ENCODE measurements at places on chromosomes 2 and 18.

DNA sequence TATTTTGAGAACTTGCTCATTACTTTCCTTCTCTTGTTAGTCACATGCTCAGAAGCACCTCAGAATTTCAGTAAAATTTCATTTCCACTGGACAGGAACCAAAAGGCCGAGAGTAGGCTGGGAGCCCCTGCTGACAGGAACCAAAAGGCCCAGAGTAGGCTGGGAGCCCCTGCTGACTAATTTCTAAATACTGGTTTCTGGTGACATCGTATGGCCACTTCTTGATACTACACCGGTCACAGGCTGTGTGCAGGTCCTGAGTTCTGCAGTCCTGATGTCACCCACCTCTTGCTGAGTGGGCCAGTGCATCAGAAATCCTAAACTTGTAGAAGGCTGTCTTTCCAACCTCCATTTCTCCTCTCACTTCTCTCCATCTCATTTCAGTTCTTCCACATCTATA lies 17.7 kb upstream of the EN1 start:
- peak; percentile 51 for DNase-seq

- no peak for DNase-seq
These were observed 874.1 kb upstream of the LRATD1 start for GRCh38 chr2:13758412-13758811.

- DNase-seq, result no peak
These were observed 32.1 kb downstream of the CRYGD start for GRCh38 chr2:208092093-208092832.

DNA sequence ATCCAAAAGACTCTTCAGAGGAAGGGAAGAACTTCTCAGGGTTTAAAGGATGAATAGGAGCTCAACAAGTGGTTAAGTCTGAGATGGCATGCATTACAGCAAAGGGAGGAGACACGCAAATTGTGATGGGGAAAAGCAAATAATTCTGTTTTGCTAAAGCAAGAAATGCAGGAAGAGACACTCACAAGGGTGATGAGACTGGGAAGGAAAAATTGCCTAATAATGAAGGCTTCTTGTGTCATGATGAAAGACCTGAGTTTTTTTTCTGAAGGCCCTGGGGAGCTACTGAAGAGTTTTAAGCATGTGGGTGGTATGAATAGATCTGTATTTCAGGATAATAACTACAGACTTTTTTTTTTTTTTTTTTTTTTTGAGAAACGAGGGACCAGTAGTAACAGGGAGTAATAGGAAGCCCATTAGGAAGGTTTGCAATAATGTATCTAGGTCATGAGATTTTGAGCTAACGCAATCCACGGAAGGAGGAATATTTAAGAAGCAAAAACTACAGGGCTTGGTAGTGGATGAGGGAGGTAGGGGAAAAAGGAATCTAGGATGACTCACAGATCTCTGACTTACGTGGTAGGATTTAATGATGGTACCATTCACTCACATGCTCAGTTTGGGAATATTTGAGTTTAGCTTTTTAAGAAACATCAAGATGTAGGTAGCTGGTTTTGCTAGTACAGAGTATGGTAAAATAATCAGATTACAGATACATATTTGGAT lies 16.0 kb upstream of the SERPINB3 start:
- DNase-seq, result no peak

GRCh38 chr2:128646091-128646490 lies 327.4 kb upstream of the HS6ST1 start:
- no peak for DNase-seq

DNA sequence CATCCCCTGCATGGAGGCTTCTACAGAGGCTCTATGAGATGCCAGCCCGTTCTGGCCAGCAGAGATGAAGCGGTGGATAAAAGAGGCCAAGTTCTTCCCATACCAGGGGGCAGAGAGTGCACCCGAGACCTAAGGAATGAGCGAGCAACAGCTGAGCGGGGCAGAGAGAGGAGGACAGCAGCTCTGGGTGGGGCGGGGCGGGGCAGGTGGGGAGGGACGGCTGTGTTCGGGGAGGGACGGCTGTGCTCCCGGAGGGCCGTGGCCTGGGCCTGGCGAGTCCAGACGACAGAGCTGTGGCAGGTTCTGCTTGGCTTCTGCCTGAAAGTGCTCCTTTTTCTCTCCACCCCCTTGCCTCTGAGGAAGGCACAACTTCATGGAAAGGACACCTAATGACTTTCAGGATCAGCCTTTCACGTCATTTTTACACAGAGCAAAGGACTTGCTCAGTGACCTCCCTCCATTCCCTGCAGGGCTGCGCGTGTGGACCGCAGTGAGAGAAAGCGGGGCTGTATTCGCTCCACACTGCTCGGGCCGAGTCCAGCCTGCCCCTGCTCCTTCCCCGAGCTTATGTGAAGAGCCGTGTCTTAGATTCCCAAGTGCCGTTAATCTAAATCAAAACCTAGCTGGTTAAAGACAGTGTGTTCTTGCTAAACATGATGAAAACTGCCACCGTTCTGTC lies 232.9 kb downstream of the HDAC4 start:
- no peak for DNase-seq

GRCh38 chr2:63589148-63589958 lies 590 bp downstream of the MDH1 start:
- DNase-seq, result peak; percentile 25

DNA sequence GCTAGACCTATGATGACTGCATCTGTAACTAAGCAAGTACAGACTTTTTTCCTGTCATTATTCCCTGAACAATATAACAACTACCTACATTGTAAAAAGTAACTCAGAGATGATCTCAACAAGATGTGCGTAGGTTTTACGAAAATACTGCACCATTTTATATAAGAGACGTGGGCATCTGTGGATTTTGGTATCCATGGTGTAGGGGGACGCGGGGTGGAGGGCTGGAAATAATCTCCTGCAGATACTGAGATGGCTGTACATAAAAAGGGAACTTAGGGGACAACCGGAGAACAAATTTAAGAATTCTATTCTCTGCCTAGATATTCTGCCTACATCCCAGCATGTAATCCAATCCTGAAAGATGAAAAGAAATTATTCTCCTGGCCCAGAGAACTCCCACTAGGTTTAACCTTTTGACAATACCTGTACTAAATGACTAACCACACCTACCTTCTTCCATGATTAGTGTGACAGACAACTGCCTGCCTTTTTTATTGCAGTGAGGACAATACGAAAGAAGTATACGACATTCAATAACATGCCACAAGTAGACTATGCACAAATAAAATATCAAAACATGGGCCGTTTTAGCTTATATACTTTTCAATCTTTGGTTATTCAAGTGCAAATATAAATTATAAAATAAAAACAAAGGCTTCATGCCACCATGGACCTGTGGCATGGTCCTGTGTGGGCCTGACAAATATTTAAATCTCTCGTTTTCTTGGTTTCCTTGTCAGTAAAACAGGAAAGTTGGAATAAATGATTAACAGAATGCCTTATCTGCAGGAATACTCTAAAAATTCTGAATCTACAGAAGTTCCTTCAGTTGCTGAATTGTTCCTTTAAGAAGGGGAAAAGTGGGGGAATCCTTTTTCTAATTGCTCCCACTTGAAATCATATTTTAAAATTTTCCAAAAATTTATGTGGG lies 46.3 kb downstream of the RTN4 start:
- no peak for DNase-seq

DNA sequence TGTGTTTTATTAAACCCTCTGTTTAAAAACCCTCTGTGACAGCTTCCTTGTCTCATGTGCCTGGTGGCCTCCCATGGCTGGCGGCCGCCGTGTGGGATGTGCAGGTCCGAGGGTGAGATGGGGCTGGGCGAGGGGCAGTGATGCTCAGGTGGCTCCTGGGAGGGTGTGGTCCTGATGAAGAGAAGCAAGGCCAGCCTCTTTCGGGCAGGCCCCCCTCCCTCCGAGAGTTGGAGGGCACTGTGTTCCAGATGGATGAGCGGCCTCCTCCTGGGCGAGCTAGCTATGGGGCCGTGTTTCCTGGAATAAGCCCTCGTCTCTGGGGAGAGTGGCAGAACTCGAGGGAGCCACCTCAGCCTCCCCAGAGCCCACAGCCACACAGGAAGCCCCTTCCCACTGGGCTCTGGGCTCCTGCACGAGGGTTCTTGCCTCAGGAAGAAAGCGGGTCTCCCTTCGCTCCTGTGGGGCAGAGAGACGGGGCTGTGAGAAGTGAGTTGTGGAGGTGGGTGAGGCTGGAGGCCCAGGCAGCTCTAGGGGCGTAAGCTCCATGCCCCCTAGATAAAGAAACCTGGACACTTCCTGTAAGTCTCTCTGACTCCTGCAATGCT lies 72.1 kb downstream of the ASB1 start:
- no peak for DNase-seq

DNA sequence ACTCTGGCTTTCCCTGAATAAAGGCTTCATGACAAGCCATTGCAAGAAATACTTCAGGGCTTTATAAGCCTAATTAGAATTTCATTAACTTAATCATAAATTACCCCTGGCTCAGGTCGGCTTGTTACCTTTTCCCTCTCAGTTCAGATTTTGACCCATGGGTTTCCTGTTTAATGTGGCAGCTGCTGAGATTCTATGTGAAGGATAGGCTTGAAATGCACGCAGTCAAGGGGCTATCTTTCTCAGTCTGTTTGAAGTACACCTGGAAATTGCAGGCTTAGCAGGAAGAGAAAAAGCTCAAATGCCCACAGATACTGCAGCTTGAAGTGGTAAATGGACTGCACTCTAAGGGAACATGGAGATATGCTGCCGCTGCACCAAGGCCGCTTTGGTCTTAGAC lies 49.4 kb downstream of the CAVIN2 start:
- DNase-seq, result no peak

DNA sequence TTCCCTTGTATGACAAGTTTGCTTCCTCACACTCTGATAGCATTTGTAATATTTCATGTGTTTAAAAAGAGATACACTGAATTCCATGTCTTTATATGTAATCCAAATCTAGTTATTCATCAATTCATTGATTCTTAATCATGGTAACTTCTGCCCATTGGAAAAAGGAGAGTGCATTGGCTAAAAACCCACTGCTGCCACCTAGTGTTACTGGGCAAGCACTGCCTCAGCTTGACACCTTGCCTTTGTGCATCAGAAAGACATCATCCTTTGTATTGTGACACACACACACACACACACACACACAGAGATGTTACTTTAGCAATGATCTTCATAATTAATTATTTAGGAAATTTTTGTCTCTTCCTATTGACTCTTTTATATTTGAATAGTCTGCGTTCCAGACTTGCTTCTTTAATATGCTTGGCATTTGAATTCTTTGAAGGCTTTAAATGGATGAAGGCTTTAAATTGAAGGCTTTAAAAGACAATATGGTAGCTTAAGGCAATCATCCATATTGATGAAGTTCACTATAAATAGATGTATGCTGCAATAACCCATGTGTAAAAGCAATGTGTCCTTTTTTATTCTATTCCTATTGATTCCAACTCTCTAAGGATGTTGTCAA lies 414.2 kb upstream of the CHST9 start:
- peak; percentile 59 for DNase-seq

- no peak for DNase-seq
These were observed 163.1 kb downstream of the GALNT14 start for GRCh38 chr2:30975156-30975555.

- DNase-seq, result peak; percentile 83
These were observed 23.1 kb downstream of the ST3GAL5 start for GRCh38 chr2:85865539-85866164.

GRCh38 chr2:41736105-41736567 lies 311.7 kb upstream of the PKDCC start:
- DNase-seq, result peak; percentile 1

DNA sequence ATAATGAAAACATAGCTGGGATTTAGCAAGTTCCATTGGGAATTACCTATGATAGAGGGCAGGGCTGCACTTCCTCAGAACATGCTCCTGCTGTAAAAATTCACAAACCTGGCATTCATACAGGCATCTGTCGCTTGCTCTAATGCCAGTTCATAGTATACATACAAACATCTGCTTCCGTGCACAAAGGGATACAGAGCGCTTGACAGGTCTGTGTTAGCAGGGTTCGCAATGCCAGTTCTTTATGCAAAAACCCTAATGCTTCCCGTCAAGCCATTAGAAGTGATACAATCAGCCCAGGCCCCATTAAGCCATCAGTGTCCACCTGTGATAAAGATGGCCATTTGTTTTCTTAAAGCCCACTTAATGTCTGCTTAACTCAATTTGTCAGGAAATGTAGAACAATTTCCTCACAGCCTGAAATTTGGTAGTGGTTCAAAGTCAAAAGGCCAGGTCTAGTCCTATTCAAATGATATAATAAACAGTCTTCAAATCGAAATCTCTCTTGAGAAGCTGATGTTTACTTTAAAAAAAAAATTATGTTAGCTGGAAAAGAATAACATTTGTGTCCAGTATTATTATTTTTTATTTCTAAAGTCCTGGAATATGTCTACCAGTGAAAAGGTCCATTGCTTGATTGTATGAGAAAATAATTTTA lies 556.3 kb downstream of the ARHGAP15 start:
- DNase-seq, result no peak

GRCh38 chr18:68435581-68435980 lies 279.3 kb downstream of the TMX3 start:
- DNase-seq, result no peak

- DNase-seq, result no peak
These were observed 142.6 kb downstream of the MEIS1 start for GRCh38 chr2:66577321-66578053.

DNA sequence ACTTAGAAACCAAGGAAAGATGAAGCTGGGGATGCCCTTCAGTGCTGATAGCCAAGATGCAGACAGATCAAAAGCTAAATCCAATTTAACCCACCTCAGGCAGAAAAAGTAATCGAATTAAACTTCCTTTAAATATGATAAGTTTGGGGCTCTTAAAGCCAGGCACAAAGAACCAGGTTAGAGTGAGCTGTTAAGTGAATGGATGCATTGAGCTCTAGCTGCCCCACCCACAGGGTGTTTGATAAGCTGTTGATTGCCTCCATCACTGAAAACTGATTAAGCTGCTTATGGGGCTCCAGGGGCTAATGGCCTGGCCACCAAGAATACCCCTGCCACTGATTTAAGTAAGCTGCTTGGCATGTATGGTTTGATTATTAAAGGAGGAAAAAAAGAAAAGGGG lies 119.8 kb downstream of the PLEKHM3 start:
- DNase-seq, result no peak

DNA sequence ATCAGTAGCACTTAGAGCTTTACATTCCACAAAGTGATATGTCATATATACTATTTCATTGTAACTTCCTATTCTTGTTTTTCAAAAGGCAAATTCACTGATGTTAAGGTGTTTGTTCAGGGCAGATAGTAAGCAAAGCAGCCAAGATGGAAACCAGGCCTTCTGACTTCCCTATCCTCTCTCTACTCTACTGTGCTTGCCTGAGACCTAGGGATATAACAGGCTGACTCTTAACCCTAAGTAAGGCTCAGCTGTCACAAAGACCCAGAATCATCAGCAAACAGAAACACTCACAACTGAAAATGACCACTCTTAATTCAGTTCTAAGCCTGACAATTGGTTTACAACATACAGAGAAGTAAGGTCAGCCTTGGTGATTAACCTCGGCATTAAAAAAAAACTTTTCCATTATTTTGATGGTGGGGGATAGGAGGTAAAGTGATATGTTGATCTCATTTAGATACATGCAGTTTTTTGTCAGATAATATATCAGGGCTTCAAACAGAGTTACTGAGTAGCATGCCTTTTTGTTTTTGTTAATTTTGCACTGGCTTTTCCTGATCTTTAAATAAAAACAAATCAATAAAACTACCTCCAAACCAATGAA lies 95.4 kb upstream of the CHRNA1 start:
- DNase-seq, result no peak
